ENCODE measurements at places on chromosomes 6 and 20.

GRCh38 chr6:113104951-113105350 lies 752.2 kb upstream of the MARCKS start:
- no peak for DNase-seq
- no peaks in the 10 kb centered on the region for H3K27me3 ChIP-seq
- no peak overlapping the region for H3K27ac ChIP-seq
- H3K4me3 ChIP-seq, result no peak overlapping the region

- H3K27me3 ChIP-seq, result no peaks in the 10 kb centered on the region
- no peaks in the 10 kb centered on the region for H3K36me3 ChIP-seq
- H3K4me3 ChIP-seq, result no peak overlapping the region
- H3K4me1 ChIP-seq, result no peaks in the 10 kb centered on the region
Observed at GRCh38 chr20:59525500-59526241, 78.7 kb upstream of the PHACTR3 start.

GRCh38 chr20:47988676-47989075 lies 203.4 kb upstream of the SULF2 start:
- H3K4me1 ChIP-seq, result no peaks in the 10 kb centered on the region
- no peak for DNase-seq
- no peaks in the 10 kb centered on the region for H3K36me3 ChIP-seq

DNA sequence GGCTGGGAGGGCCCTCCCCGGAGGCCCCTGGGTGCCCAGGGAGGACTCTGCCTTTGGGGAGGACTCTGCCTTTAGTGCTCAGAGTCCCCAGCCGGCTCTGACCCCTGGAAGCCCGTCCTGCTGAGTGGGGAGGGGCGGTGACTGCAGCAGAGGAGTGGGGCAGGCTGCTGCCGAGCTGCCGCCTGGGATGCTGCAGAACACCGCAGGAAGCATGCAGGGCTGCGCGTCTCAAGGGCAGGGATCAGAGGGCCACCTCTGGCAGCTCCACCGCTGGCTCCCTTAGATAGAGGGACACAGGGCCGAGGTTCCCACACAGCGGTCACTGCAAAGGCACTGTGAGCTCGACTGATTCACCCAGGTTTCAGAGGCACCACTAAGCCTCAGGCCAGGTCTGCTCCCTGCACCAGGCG lies 82.2 kb upstream of the GATA5 start:
- no peak overlapping the region for H3K4me3 ChIP-seq
- DNase-seq, result no peak
- no peaks in the 10 kb centered on the region for H3K27me3 ChIP-seq
- H3K4me1 ChIP-seq, result no peaks in the 10 kb centered on the region

GRCh38 chr6:130524552-130524951 lies 158.7 kb downstream of the TMEM200A start:
- H3K36me3 ChIP-seq, result no peaks in the 10 kb centered on the region
- no peak overlapping the region for H3K27ac ChIP-seq
- H3K4me3 ChIP-seq, result no peak overlapping the region
- DNase-seq, result no peak
- H3K4me1 ChIP-seq, result no peaks in the 10 kb centered on the region

DNA sequence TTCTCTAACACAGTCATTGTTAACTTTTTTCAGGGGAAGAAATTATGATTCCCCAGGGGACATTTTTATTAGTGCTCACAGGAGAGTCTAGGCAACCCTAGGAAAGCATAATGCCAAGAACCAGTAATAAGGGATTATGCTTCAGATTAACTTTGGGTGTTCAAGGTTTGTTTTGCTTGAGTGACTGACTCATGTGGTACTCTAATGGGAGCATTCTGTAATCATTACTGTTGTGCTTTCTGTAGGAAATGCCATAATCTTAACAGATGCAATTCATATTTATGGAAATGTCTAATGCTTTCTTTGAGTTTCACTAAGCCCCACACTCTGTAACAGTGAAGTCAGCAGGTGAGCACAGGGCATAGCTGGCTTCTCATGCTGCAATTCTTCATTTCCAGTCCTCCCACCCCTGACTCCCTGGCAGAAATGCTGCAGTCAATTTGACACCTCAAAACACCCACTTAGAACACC lies 263.4 kb upstream of the MAN1A1 start:
- no peaks in the 10 kb centered on the region for H3K27me3 ChIP-seq
- H3K27ac ChIP-seq, result no peak overlapping the region
- no peaks in the 10 kb centered on the region for H3K36me3 ChIP-seq
- no peak for DNase-seq
- H3K4me1 ChIP-seq, result no peaks in the 10 kb centered on the region

- peak overlapping the region; percentile 4 for H3K4me3 ChIP-seq
- peak overlapping the region; percentile 59 for H3K27ac ChIP-seq
- DNase-seq, result peak; percentile 48
- H3K36me3 ChIP-seq, result peaks cover 17% of the 10 kb centered on the region
Observed at GRCh38 chr6:152271776-152272464, 365.2 kb downstream of the SYNE1 start.

- peak overlapping the region; percentile 69 for H3K27ac ChIP-seq
- H3K27me3 ChIP-seq, result no peaks in the 10 kb centered on the region
- DNase-seq, result no peak
- H3K4me1 ChIP-seq, result peaks cover 23% of the 10 kb centered on the region
Observed at GRCh38 chr20:44309763-44310663, 989 bp downstream of the FITM2 start.

DNA sequence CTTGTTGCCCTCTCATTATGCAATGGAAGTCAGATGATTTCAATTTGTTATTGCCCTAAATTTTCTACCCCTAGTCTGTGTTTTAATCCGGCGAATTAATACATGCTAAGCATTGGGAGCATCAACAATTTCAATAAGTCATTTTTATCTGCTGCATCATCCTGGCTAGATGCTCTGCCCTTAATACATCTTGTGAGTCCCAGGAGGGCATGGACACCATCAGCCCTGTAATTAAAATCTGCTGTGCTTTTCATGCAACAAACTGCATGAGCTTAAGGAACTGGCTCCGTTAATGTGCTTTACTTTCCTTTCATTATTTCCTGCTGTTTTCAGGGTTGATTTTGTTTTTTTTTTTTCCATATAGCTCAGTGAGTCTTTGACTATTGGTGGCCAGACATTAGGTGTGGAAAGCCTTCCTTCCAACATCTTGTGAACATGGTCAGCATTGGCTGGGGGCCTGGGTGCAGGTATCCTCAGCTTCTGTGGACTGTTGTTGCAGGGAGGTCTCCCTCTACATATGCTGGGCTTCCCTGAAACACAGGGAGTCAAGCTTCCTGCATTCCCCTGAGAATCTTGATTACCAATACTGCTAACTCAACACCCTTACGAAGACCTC lies 8.5 kb upstream of the PBOV1 start:
- H3K27ac ChIP-seq, result no peak overlapping the region
- DNase-seq, result no peak
- no peaks in the 10 kb centered on the region for H3K4me1 ChIP-seq
- no peaks in the 10 kb centered on the region for H3K36me3 ChIP-seq

- H3K4me1 ChIP-seq, result no peaks in the 10 kb centered on the region
- H3K27me3 ChIP-seq, result no peaks in the 10 kb centered on the region
- H3K36me3 ChIP-seq, result peaks cover 78% of the 10 kb centered on the region
- no peak for DNase-seq
- H3K4me3 ChIP-seq, result no peak overlapping the region
- H3K27ac ChIP-seq, result no peak overlapping the region
Observed at GRCh38 chr6:148535976-148536375, 193.3 kb downstream of the SASH1 start.

- H3K27ac ChIP-seq, result no peak overlapping the region
- no peaks in the 10 kb centered on the region for H3K36me3 ChIP-seq
- no peak overlapping the region for H3K4me3 ChIP-seq
- no peaks in the 10 kb centered on the region for H3K4me1 ChIP-seq
Observed at GRCh38 chr20:43947316-43947710, 32.7 kb downstream of the TOX2 start.

DNA sequence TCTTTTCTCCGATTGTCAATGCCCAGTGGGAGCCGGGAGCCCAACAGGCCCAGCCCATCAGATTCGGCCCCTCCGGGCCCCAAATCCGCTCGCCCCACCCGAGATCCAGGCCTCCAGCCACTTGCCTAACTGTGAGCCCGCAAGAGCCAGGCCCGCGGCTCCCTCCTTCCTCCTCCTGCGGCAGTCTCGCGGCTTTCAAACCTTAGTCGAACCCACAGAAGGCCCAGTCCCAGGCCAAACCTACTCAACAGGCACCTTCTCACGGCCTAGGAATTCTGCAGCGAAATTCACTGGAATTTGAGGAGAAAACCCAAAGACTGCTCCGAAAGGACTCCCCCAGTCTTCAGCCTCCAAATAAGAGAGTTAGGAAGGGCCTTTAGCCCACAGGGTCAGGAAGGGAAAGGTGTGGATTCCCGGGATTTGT lies 2.8 kb upstream of the TFAP2A start:
- DNase-seq, result no peak
- no peak overlapping the region for H3K4me3 ChIP-seq
- peaks cover 7% of the 10 kb centered on the region for H3K27me3 ChIP-seq
- H3K36me3 ChIP-seq, result no peaks in the 10 kb centered on the region
- H3K27ac ChIP-seq, result no peak overlapping the region

- H3K27ac ChIP-seq, result no peak overlapping the region
- H3K4me3 ChIP-seq, result no peak overlapping the region
- H3K36me3 ChIP-seq, result peaks cover 22% of the 10 kb centered on the region
Observed at GRCh38 chr20:2920473-2920872, 47.2 kb downstream of the PTPRA start.

DNA sequence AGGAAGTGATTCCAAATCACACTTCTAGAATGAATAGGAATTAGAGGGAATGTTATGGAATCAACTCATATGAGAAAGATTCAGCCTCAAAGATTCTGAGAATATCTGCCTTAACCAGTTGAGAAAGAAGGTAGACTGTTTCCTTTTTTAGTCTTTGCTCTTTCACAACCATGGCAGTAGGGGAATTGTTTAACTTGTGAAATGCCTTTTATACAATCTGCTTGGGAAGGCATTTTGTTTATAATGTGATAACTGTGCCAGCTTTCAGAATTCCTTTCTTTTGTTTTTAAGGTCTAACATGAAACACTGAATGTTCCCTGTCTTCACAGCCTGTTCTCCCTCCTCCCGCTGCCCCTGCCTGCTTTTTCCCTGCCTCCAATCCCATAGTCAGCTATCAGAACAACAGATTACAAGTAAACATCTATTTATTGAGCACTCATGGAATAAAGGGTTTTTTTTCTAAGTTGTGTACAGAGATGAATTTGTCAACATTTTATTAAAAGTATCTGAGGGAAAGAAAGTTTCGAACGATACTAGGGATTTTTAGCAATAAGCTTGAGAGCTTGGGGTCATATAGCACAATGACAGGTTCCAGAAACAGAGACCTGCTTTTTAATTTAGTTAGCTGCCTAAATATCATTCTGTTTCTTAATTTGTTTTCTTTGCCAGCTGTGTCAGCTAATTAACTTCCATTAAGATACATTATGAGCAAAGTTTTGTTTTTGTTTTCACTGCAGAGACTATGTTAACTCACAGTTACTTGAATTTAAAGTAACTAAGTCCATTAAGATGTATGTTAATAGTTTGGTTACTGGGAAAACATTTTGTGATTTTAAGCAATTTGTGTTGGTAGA lies 28.3 kb upstream of the FBXO30 start:
- peaks cover 5% of the 10 kb centered on the region for H3K4me1 ChIP-seq
- H3K36me3 ChIP-seq, result no peaks in the 10 kb centered on the region
- no peaks in the 10 kb centered on the region for H3K27me3 ChIP-seq

DNA sequence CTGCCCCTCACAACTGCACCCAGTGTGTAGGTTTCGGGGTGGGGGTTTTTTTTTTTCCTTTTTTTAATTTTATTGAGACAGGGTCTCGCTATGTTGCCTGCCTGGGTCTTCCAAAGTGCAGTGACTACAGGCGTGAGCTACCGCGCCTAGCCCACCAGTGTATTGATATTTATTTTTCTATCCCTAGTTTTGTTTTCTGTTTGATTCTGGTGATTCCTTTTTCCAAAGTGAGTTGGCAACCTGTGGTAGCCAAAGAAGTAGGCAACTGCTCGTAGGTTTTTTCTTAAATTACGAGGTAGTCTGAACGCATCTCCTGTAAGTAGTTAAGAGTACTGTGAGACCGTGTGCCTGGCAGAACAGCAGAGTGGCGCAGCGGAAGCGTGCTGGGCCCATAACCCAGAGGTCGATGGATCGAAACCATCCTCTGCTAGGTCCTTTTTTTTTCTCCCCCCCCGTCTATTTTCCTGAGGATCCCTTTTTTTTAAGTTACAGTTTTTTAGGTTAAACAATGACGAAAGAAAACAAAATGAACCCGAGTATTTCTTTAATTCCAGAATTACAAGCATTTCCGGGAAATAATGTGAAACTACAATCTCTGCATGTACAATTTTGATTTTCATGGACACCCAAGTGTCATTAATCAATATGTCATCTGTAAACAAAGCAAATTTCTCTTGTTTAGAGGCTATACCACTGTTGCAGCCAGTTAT lies 78.7 kb upstream of the BTN3A2 start:
- peak; percentile 83 for DNase-seq
- peak overlapping the region; percentile 95 for H3K27ac ChIP-seq
- H3K36me3 ChIP-seq, result no peaks in the 10 kb centered on the region
- H3K4me3 ChIP-seq, result peak overlapping the region; percentile 72

GRCh38 chr6:33428224-33428965 lies 8.5 kb downstream of the SYNGAP1 start:
- peak; percentile 70 for DNase-seq
- H3K4me3 ChIP-seq, result peak overlapping the region; percentile 56
- H3K36me3 ChIP-seq, result no peaks in the 10 kb centered on the region
- H3K27me3 ChIP-seq, result no peaks in the 10 kb centered on the region

- H3K4me3 ChIP-seq, result no peak overlapping the region
- no peaks in the 10 kb centered on the region for H3K4me1 ChIP-seq
- H3K36me3 ChIP-seq, result no peaks in the 10 kb centered on the region
- no peaks in the 10 kb centered on the region for H3K27me3 ChIP-seq
Observed at GRCh38 chr6:147693181-147693580, 184.7 kb downstream of the SAMD5 start.

DNA sequence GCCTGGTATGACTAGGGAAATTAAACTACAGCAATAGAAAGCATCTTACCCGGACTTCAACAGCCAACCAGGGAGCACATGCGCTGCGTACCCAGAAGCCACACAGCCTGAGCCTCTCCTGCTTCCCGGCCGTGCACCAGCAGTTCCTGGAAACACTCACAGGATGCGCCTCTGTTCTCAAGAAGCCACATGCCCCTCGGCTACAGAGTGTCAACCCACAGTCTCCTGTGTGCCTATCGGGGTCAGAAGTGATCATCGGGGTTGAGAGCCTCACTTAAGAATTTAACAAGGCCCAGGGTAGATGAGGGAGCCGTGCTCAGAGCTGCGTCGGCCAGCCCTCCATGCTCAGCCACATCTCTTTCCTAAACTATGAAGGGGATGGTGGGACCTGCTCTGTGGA lies 147.2 kb upstream of the GGTLC1 start:
- no peak overlapping the region for H3K4me3 ChIP-seq
- H3K27me3 ChIP-seq, result no peaks in the 10 kb centered on the region
- no peaks in the 10 kb centered on the region for H3K36me3 ChIP-seq
- no peak for DNase-seq
- H3K4me1 ChIP-seq, result no peaks in the 10 kb centered on the region
- no peak overlapping the region for H3K27ac ChIP-seq

- no peak for DNase-seq
- no peak overlapping the region for H3K4me3 ChIP-seq
- H3K36me3 ChIP-seq, result no peaks in the 10 kb centered on the region
- H3K4me1 ChIP-seq, result no peaks in the 10 kb centered on the region
- H3K27ac ChIP-seq, result no peak overlapping the region
Observed at GRCh38 chr6:117974914-117975627, 68.0 kb downstream of the SLC35F1 start.
